ENCODE measurements at places on chromosomes 7 and 10. TPM values are rescaled to one million over a fixed set of nuclear protein-coding genes. Genes with fewer than 3 reads are reported as not detected.
A peak's percentile ranks its signal among the peaks of the same experiment; 100 is the strongest.

- DNase-seq: no peak
Observed at GRCh38 chr10:32393911-32394310, 47.0 kb upstream of the EPC1 start.

GRCh38 chr7:40571796-40572195 lies 437.0 kb downstream of the SUGCT start:
- no peak for DNase-seq

ELOVL3 gene
- not detected for total RNA-seq

GRCh38 chr7:116380025-116380424 lies 119.5 kb upstream of the CAV2 start:
- no peak for DNase-seq

TCAF2 gene
- total RNA-seq: 31.6 TPM

DNA sequence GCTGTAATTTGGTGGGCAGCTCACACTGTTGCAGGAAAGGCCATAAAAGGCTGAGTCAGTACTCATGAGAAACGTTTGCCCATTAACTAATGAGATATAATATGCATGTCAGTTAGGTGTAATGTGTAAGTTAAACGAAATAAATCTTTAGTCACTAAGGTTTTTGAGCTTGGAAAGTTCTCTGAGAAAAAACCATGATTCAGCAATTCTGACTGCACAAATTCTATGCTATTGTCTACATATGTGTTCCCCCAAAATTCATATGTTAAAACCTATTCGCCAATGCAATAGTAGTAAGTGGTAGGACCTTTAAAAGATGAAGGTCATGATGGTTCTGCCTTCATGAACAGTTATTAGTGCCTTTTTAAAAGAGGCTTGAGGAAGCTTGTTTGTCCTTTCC lies 559.7 kb upstream of the LRRTM3 start:
- DNase-seq: no peak

MGMT gene
- total RNA-seq: 18.5 TPM

RNF133 gene
- total RNA-seq: not detected

GNAT3 gene
- not detected for total RNA-seq

EBLN1 gene
- not detected for total RNA-seq

GRCh38 chr7:45578022-45578421 lies 3.9 kb downstream of the ADCY1 start:
- no peak for DNase-seq

DNA sequence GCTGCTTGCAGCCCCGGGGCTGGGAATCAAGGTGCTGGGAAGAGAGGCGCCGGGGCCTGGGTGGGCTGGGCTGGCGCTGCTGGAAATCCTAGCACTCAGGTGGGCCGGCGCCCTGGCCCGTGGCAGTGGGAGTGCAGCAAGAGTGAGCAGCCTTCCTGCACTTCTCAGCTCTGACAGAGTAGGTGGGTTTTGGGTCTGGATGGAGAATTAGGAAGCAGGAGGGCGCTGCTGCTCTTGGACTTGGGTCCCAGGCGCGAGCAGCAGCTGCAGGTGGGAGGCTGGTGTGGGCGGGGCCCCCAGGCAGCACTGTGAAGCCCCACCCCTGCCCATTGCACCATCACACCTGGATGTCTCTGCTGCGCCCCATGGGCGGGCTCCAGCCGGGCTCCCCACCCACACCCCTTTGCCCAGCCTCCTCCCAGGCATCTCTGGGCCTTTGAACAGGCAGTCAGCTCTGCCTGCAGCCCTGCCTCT lies 6.0 kb downstream of the BRI3 start:
- no peak for DNase-seq

DHTKD1 gene
- total RNA-seq: 15.7 TPM

DNA sequence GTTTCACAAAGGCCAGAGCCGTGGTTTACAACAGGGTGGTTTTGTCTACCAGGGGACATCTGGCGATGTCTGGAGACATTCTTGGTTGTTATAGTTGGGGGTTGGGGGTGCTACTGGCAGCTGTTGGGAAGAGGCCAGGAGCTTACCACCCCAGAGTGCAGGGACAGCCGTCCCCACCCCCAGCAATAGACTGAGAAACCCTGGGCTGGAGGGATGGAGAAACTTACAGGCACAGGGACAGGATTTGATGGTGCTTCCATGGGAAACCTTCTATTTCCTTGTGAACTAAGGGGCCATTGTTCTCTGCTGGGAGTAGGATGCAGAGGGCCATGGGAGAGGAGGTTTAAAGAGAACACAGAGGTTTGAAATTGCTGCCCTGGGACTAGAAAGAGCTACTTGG lies 10.9 kb downstream of the ADCK2 start:
- no peak for DNase-seq

- no peak for DNase-seq
Observed at GRCh38 chr7:151459726-151460473, 20.0 kb upstream of the CRYGN start.

- no peak for DNase-seq
Observed at GRCh38 chr10:72315611-72316385, 38.9 kb downstream of the DNAJB12 start.

- DNase-seq: no peak
Observed at GRCh38 chr10:5079836-5080235, 14.4 kb upstream of the AKR1C3 start.

- no peak for DNase-seq
Observed at GRCh38 chr10:43872644-43873043, 224.0 kb upstream of the ZNF32 start.

DNA sequence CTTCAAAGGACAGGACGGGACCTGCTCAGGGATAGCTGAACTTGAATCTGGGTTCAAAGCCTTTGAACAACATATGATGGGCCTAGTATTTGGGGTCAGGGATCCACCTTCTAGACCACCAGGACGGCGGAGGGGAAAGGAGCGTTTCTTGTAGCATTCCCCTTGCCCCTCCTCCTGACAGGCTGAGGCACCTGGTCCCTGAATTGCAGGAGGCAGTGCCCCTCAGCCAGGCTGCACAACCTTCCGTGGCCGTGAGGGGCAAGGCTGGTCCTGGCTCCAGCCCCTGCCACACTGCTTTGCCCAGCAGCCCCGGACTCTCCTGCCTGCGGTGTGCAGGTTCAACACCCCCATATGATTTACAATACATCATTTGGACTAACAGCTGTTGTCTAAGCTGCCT lies 58.1 kb downstream of the INSIG1 start:
- no peak for DNase-seq

- DNase-seq: no peak
Observed at GRCh38 chr10:103666087-103666761, 172.7 kb downstream of the NEURL1 start.

GRCh38 chr7:92231-92674 lies 100.1 kb upstream of the FAM20C start:
- no peak for DNase-seq

PTF1A gene
- not detected for total RNA-seq

EGFR gene
- total RNA-seq: not detected

PRF1 gene
- total RNA-seq: 18.0 TPM

GRCh38 chr10:70601746-70602145 lies 795 bp downstream of the PRF1 start:
- DNase-seq: no peak

GPR37 gene
- not detected for total RNA-seq

FAM25C gene
- not detected for total RNA-seq

DNA sequence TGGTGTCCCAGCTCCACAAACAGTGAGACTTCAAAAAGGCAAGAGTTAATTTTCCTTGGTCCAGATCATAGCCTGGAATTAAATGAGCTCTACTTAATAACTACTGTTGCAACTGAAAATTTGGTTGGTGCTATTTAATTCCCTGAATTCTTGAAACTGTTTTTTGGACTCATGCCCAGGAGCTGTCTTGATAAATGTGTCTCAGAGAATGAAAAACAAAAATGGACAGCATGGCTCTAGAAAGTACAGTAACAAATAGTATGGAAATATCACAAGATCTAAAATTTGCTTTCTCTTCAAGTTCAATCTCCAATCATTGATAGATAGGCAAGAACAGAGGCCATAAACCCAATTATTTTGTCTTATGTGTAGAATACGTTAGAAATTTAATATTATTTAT lies 42.5 kb downstream of the CCDC71L start:
- no peak for DNase-seq

CUBN gene
- 8.5 TPM for total RNA-seq

GRCh38 chr7:107463139-107464078 lies 6.4 kb upstream of the GPR22 start:
- DNase-seq: peak; percentile 48

DNA sequence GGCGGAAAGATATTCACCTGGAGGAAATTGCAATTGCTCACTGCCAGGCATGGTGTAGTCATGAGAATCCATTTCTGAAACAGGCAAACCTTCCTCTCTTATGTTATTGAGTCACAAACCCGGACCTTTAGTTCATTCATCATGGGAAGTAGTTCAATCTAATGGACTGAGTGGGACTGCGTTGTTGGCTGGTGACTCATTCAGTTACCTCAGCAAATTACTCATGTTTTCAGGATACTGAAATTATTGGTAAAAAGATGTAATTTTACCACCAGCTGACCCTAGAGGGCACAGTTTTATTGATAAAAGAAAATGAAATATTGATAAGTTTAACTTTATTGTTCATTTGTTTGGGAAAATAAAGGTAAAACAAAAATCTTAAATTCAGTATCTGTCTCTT lies 1194.4 kb upstream of the SORCS1 start:
- no peak for DNase-seq

DNA sequence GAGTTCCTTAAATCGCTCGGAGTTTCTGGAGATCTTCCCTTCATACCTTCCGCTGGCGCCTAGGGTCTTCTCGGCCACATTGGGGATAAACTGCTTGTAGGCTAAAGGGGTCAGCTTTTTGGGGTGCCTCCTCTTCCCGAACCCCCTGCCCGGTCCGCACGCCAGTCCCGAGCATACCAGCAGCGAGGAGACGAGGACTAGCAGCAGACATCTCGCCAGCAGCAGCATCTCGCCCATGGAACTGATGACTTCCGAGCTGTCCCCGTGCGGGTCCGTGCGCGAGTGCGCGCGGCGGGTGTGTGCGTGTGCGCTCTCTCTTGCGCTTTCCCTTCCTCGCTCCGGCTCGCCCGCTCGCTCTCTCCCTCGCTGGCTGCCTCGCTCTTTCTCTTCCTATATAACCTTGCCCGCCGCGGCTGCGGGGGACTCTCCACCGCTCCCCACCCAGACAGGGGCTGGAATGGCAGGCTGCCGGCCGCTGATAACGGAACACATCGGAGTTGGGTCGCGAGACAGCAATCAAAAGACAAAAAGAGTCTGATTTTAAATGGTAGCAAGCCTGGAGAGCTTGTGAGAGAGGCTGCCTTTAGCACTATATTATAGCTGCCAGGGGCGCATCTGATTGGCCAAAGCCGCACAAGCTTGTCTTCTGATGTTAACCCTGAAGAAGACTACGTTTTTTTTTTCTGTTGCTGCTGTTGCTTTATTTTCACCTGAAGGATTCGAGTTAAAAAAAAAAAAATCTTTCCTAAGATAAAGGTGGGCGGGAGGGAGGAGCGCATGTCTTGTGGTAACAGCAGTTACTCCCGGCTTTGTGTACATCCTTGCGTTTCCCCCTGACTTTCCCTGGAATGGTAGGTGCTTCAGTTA lies at the start of gene SHH:
Gene SHH (minus strand): TSS at position 569 of the 867 bp plus-strand sequence. CDS start 341 bp downstream, at position 228.
- DNase-seq: no peak

CALD1 gene
- not detected for total RNA-seq

ACSM6 gene
- total RNA-seq: not detected

NSUN6 gene
- 43.4 TPM for total RNA-seq

- no peak for DNase-seq
Observed at GRCh38 chr7:92987538-92987937, 130.2 kb downstream of the SAMD9 start.

CNOT4 gene
- total RNA-seq: 33.9 TPM

GRCh38 chr7:13880789-13881188 lies 108.7 kb downstream of the ETV1 start:
- DNase-seq: no peak

GRCh38 chr7:123401295-123401694 lies 133.1 kb downstream of the IQUB start:
- DNase-seq: no peak

- no peak for DNase-seq
Observed at GRCh38 chr7:27997188-27997707, 183.3 kb downstream of the JAZF1 start.

ADCYAP1R1 gene
- total RNA-seq: not detected

DNA sequence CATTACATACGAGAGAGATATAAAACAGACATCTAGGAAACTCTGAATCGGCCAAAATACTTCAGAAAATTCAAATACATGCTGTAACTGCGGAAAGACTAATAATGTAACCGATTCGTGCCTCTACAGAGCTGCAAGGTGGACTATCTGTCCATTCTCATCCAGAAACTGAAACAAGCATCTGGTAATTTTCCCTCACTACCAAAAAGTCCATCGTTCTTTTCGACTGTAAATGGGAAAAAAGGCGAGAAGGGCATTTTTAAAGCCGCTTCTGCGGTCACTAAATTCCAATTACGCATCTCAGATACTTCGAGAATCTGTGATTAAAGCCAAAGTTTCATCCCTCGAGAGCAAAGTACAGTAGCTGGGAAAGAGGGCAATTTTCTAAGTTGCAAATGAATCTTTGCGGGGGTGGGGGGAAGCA lies 1.3 kb downstream of the OGA start:
- no peak for DNase-seq

GRCh38 chr7:107080533-107080932 lies 36.0 kb downstream of the PRKAR2B start:
- no peak for DNase-seq

IL2RA gene
- total RNA-seq: 17.1 TPM

GRCh38 chr7:77933394-77933793 lies 134.8 kb downstream of the PHTF2 start:
- DNase-seq: no peak

GRCh38 chr7:143507094-143507518 lies 29.4 kb downstream of the TAS2R41 start:
- no peak for DNase-seq

GRCh38 chr7:103538964-103539709 lies 93.1 kb upstream of the SLC26A5 start:
- DNase-seq: no peak

- DNase-seq: no peak
Observed at GRCh38 chr7:21463524-21463923, 35.6 kb downstream of the SP4 start.

GRCh38 chr10:1255118-1255517 lies 198.9 kb downstream of the WDR37 start:
- DNase-seq: no peak

FAM25A gene
- total RNA-seq: not detected

ZNF398 gene
- 26.9 TPM for total RNA-seq

SOSTDC1 gene
- total RNA-seq: not detected

- no peak for DNase-seq
Observed at GRCh38 chr7:74290981-74291441, 1.8 kb downstream of the CLIP2 start.

- DNase-seq: no peak
Observed at GRCh38 chr7:31110331-31111108, 58.4 kb downstream of the ADCYAP1R1 start.

CH25H gene
- total RNA-seq: not detected

GRCh38 chr10:101444058-101444898 lies 90.3 kb downstream of the BTRC start:
- DNase-seq: no peak

- no peak for DNase-seq
Observed at GRCh38 chr7:75798770-75799169, 14.8 kb downstream of the CCL24 start.

DNA sequence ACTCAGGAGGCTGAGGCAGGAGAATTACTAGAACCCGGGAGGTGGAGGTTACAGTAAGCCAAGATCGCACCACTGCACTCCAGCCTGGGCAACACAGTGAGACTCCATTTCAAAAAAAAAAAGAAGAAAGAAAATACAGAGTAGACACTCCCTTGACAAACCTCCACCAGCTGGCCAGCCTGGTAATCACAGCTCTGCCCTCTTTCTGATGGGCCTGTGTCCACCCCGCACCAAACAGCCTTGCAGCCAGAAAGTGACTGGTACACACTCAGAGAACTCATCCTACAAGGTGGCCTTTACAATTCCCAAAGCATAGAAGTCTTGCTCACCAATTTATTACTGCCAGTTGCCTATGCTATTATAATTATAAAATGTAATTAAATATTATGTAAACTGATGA lies 66.6 kb downstream of the COBL start:
- no peak for DNase-seq
